ENCODE measurements at places on chromosomes 6 and 20.
A peak's percentile ranks its signal among the peaks of the same experiment; 100 is the strongest.

- no peak for DNase-seq
Measured at GRCh38 chr6:157665180-157665579, 157.9 kb upstream of the SNX9 start.

GRCh38 chr20:61385731-61386130, 133.7 kb downstream of the CDH4 start:
- DNase-seq: no peak

DNA sequence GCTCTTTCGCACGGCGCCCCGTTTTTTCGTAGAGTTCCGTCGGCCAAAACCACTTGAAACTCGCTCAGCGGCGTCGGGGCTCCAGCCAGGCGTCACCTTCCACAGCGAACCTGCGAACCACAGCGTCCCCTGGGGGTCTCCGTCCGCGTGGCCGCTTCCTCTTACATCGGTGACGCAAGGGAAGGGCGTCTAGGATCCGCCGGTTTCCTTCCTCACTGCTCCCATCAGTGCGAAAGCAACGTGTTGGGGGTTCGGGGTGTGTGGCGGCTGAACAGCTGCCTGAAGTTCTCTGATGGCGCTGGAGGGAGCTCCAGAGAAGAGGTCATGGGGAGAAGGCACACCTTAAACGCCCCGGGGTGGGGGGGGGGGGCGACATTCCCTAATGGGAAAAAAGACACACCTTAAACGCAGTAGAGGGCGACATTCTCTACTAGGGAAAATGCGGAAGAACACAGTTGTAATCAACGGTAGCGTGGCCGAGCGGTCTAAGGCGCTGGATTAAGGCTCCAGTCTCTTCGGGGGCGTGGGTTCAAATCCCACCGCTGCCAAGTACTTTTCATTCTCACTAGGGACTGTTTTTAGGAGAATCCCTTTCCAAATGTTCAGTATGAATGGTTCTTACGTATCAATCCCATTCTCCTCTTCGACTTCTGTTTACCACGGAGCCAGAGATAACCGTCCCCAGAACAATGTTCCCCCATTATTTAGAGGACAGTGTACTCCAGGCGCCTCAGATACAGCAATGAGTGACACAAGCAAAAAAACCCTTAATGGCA, 16.4 kb downstream of the ZNF311 start:
- DNase-seq: peak; percentile 48

DNA sequence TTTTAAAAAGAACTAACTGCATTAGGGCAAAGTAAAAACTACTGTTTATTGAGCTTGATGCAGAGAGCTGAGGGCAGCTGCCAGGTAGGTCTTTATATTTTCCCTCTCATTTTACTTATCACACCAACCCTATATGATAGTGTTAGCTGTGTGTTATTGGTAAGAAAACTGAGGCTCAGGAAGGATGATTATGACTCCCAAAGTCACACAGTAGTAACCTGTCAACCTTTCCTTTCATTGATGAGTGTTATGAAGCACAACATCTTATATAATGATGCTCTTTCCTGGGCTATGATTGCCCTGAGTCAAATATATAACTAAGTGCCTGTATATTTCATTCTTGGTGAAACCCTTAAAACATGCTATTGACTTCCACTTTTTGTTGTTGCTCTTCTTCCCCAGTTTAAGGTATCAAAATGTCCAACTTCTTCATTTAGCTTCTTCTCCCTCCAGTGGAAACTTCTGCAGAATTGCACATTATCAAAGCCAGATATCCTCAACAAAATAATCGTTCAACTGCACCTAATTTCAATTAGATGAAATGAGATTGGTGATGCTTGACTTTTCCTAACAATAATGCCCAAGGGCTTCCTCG, 8.1 kb downstream of the GFOD1 start:
- no peak for DNase-seq

DNA sequence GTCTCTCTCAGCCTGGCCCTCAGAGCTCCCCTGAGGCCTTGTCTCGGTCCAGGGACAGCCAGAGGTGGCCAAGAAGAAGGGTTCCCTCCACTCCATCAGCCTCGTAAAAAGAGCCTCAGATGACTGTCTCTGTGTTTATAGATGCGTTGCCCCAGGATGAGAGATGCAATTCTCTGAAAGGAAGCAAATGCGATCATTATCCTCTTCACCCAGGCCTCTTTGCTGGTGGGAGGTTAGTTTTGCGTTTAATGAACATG, 90.4 kb downstream of the YTHDF1 start:
- no peak for DNase-seq

- DNase-seq: no peak
Measured at GRCh38 chr6:128743974-128744765, 138.8 kb upstream of the LAMA2 start.

DNA sequence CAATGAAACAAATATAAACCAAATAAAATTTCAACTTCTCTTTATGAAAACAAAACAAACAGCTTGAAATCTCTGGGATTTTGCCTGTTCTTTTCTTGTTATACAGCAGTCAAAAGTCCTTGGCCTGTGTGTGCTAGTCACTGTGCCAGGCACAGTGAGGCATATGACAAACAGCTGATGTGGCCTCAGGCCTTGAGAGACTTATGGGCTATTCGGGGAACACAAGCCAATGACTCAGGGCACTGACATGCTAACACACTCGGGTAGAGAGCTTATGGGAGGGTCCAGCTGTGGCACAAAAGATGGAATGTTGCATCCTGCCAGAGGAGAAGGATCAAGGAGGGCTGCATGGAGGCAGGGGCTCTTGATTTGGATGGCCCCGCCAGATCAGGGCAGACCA, 95.4 kb upstream of the NKX2-2 start:
- peak; percentile 50 for DNase-seq

DNA sequence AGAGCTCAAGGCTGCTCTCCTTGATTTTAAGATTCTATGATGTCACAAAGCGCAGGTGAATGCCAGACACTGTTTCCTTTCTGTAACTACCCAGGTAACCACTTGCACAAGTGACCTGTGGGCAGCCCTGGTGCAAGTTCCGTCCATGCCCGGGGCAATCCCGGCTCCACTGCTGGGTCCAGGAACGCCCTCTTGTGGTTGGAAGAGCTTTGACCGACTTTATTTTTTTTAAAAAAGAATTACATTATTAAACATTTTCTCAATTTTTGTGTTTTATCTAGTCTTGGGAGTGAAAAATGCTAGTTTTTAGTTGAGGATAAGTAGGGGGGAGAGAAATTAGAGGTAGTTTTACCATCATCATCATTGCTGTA, 695.2 kb downstream of the QKI start:
- DNase-seq: no peak

DNA sequence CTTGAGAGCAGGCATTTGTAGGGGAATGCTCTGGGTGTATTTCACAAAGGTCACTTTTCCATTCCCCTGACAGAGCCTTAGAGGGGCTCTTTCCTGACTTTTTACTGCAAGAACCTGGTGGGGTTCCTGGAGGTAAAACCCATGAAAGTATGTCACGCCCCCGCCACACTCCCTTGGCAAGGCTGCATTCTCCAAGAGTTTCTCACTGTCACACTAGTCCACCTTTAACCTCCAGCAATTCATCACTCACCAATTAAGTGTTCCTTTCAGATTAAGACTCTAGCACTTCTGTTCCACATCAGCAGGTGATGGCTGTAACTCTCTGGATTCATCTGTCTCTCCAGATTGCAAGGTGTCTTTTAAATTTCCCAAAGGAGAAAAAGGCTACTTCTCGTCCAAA, 32.7 kb upstream of the NKX2-4 start:
- DNase-seq: no peak

DNA sequence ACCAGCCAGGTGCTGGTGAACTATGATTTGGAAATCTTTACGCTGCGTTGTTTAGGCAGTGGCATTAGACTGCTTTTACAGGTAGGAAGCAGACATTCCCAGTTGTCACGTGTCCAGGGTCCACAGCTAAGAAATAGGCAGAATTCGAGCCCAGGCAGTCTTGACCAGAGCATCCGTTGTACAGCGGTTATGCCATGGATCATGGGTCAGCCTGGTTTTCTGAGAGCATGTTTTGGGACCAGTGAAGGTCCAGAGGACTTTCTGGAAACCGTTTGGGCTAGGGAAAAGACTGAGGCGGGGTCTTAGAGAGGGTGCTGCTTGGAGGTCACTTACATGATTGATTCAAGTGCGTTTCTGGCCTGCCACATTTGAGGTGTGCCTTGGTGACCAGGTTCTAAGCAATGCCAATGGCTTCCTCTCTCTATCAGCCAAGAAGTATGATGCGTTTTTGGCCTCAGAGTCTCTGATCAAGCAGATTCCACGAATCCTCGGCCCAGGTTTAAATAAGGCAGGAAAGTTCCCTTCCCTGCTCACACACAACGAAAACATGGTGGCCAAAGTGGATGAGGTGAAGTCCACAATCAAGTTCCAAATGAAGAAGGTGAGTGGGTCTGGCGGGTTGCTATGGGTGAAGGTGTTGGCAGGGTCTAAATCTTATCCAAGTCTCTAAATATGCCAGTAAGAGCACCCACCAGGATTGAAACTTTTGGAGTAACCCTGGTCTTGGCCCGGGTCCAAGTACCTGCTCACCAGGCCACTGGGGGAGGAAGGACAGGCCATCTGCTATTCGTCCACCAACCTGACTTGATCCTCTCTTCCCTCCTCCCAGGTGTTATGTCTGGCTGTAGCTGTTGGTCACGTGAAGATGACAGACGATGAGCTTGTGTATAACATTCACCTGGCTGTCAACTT, 1.8 kb downstream of the RPL10A start:
- DNase-seq: peak; percentile 66

DNA sequence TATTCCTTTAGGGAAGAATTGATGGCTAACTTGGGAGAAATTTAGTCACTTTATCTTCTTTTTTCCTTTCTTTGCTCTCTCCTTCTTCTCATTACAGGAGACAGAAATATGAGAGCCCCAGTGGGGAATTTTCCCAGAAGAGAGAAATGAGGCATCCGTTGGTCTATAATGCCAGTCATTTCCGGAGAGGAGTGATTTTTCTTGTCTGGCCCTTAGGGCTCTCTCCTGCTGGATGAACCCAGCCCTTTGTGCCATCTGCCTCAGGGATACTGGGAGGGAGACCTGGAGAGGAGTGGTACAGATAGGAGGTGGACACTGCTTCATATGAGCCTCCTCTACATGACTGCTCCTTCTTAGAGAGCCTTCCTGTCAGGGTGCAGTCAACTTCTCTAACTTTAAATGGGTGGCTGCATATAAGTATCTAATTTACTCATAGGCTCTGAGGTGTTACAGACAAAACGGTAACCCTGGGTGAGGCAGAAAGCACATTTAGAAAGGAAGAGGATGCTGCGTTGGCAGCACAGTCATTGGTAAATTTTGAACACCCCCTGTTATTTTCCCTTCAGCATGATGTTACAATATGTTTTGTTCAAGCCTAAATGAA, 21.9 kb downstream of the RIMS1 start:
- DNase-seq: no peak

DNA sequence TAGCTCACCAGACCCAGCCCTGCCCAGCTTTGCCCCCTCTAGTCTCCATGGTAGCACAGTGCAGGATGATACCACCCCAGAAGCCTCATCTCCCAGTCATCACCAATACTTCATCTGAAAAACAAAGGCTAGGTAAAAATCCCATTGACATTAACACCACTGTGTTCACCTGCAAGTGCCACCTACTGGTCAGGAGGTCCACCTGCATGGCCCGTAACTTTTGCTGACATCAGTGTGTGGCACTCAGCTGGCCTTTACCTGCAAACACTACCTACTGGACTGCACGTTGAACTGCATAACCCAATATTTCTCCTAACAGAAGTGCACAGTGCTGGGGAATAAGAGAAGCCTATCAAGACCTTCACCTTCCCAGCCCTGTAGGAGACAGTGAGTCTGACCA, 234.7 kb upstream of the ADGRB3 start:
- DNase-seq: no peak

- no peak for DNase-seq
Measured at GRCh38 chr6:166907871-166908806, 48.2 kb downstream of the RNASET2 start.
